ENCODE measurements at places on chromosomes 3 and 15.

DNA sequence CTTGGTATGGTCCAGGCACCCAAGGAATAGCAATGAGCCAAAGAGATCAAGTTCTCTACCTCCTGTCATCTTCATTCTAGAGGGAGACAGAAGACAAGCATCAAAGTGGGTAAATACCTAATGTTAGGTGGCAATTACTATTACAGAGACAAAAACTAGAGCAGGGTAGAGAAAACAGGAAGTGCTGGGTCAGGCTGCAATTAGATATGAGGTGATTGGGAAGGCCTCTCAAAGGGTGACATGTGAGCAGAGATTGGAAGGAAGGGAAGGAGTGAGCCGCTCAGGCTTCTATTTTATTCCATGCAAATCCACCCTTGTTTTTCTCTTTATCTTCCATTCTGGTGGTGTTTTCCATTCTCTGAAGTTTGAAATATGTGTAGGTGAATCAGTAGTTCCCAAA, 37.4 kb downstream of the EBLN2 start:
- no peak for DNase-seq

DNA sequence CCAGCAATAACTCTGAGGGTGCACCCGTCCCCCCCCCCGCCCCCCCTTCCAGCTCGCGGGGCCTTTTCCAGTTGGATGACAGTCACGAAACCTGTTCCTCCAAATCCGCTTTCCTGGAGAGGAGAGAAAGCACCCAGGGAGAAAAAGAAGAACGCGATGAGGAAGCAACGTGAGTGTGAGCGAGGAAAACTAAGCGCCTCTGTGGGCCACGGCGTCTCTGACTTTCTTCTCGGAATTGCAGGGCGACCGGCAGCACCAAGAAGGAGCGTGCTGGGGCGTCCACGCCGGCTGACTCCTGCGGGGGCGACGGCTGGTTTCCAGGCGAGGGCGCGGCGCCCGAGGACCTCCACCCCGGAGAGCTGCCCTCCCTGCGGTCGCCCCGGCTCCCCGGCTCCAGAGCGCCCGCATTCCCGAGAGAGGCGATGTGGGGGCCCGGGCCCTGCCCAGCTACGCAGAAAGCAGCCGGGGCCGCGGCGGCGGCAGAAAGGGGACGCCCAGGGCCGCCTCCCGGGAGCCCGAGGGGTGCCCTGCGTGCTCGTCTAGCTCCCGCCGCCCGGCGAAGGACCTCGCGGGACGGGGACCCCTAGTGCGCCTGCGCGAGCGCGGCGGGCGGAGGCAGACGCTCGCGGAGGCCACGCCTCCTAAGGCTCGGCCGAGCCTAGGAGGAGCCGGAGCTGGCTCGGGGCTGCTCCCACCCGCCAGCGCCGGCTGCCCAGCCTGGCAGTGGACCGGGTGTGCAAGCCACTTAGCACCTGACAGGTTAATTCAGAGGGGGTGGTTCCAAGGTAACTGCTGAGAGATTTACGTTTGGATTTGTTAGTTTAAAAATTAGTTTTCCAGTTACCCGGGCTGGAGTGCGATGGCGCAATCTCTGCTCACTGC, 15.3 kb upstream of the ADIPOQ start:
- no peak for DNase-seq

- no peak for DNase-seq
Measured at GRCh38 chr3:191294291-191294690, 34.9 kb upstream of the CCDC50 start.

GRCh38 chr15:65663521-65663920, 41.8 kb downstream of the SLC24A1 start:
- no peak for DNase-seq

- DNase-seq, result no peak
Measured at GRCh38 chr3:127339928-127340861, 52.3 kb upstream of the PRR20G start.

- DNase-seq, result no peak
Measured at GRCh38 chr15:60656885-60657284, 177.9 kb upstream of the ICE2 start.

- no peak for DNase-seq
Measured at GRCh38 chr15:70882361-70882760, 9.9 kb downstream of the THAP10 start.

GRCh38 chr15:22823495-22824128, 14.9 kb upstream of the NIPA2 start:
- no peak for DNase-seq

DNA sequence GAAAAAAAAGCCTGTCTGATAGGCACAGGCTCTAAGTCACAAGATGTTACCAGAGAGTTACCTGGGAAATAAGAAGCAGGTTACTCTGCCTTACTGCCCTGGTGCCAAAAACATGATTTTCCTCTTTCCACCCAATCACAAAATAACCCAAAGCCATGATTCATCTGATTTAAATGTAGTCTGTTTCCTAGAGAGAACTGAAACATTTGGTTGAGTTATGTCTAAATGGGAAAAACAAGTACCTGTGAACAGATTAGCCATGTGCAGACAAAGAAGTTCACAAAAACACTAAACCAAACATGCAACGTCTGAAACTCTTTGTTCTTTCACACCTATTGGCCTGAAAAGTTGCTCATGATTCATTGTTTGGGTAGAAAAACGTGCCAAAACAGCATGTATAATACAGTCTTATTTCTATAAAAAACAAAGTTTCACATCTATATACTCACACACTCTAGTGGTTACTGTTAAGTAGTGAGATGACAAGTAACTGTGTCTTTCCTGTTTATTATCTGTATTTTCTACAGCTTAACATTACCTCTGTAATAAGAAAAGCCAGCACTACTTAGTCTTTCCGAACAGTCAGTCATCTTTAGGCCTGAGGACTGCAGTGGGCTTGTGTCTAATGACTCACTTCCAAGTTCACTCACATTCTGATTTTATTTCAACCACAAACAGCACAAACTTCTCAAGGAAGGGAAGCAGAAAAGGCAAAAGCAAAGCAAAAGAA, 30.2 kb downstream of the FAM174B start:
- no peak for DNase-seq

GRCh38 chr3:40801284-40801741, 276.6 kb downstream of the ZNF621 start:
- DNase-seq, result no peak

- no peak for DNase-seq
Measured at GRCh38 chr3:37523361-37523760, 338.3 kb upstream of the CTDSPL start.

DNA sequence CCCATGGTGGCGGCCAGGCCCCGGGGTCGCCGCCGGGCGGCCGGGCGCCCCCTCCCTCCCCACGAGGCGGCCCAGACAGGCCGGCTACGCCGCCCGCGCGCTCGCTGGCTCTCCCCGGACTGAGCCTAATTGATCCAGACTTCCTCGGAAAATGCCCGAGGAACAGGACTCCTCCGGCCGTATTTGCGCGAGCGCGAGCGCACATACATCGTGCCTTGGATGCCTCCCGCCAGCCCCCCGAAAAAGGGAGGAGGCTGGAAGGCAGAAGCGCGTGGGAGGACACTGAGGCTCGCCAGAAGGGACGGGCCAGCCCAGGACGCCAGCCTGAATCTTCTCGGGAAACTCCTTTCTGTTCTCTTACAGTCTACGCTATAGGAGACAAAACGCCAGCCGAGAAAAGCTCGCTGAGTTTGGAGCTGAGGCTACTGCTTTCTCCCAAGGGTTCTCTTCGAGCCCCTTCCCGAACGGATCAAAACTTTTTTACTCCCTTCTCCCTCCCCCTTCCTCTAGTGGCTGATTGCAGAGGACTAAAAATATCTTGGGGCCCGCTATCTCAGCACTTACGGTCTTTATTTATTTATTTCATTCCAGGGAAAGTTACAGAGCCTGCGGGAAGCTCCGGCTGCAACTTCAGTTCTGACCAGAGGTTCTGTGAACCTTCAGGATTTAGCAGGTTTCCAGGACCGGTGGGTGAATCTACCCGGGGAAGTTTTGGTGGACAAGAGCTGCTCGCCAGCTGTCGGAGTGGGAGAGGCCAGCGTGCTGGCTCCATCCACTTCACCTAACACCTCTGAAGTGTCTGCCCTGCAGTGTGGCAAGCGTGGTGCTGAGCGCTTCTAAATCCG, at the start of gene PDZRN3:
PDZRN3 (minus strand) TSS at position 121 of the 845 bp plus-strand sequence.
- DNase-seq, result no peak

DNA sequence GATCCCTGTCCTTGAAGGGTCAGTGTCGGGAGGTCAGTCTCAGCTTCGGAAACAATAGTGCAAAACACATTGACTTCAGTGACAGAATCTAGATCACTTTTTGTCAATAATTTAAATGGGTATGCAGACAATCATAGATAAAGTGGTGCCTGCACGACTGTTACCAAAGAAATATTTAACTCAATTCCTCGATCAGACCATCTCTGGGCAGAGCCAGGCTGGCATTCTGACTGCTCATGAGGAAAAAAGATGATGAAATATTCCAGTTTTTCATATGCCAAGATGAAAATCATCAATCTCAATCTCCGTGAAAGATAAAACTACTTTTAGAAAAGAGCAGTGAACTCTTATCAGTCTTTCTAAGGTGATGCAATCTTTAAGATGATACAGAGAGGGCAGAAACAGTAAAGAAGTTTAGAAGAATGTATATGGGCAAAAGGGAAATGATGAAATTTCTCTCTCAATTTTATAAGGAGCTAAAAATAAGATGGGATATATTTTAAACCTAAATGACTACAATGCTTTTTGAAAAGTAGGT, 169.9 kb downstream of the WDR72 start:
- DNase-seq, result no peak

DNA sequence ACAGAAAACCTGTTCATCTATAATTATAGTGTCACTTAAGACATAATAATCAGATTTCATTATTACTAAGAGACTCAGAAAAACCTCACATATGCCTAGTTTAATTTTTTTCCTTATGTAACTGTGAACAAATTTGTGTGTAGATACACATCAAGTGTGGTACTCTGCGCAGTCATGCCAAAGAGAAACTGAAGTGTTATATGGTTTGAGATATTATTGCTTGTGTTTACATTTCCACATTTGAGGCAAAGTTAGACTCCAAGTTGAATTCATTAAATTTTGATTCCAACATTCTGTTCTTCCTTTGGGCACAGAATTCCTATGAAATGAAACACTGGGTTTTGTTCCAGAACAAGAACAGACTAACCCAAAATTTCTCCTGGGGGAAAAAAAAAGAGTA, 2.2 kb downstream of the MBNL1 start:
- no peak for DNase-seq

DNA sequence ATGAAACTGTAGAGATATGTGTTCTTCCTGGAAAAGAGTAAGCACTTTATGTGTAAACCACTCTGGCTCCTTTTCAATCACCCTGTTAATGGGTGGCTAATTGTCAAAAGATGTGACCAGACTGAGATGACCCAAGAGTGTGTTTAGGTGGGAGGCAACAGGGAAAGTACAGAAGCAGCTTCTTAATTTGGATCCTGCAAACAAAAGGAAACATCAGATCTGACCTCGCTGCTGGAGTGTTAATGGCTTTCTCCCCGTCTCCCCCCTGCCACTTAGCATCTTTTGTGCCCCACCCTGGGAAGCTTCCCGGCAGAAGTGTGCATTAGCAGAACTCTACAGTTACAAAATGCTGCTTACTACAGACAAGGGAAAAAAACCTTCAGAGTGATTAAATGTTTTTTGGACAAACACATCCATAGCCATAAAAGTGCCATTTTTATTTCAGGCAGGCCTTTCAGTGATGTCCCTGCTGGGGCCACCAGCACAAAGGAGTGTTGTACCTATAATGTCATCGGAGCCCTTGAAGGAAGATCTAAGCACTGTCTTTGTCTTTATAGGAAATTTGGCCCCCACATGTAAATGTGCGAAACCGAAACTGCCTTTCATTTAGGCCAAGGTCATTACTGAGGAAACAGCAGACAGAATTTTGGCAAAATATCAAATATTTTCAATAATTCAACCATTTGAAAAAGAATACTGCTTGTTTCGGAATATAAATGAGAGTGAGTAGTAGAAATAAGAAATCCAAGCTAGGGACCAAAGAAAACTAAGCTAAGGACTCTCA, 311.0 kb downstream of the WDR72 start:
- no peak for DNase-seq

GRCh38 chr3:31699309-31699953, 166.7 kb downstream of the STT3B start:
- DNase-seq, result no peak

DNA sequence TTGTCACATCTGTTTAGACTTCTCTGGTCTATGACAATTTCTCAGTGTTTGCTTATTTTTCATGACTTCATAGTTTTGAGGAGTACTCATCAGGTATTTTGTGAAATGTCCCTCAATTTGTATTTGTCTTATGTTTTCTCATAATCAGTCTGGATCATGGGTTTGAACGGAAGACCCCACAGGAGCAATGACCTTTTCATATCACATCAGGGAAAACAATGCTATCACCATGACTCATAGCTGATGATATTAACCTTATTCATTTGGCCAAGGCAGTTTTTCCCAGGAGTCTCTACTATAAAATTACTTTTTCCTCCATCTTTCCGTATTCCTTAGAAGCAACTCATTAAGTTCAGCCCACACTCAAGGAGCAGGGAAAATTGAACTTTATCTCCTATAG, 32.7 kb downstream of the AADACL2 start:
- no peak for DNase-seq

- DNase-seq, result no peak
Measured at GRCh38 chr15:52154896-52155865, 36.0 kb downstream of the GNB5 start.

GRCh38 chr3:194423317-194423716, 24.3 kb upstream of the GP5 start:
- no peak for DNase-seq

DNA sequence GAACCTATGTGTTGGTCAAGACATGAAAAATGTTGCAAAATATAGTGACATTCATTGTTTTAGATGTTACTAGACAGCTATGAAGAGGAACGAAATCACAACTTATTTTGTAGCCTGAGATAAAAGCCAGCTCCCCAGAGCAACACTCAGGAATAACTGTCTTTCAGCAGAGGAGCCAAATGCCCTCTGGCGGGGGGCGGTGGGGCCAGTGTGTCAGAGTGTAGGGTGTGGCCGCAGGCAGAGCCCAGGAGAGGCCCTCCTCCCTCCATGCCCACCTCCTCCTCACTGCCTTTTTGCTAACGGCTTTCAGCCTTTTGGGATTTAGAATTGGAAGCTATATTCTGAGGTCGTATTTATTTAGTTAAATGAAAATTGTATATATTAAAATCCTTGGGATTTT, 16.9 kb downstream of the APOD start:
- DNase-seq, result no peak

DNA sequence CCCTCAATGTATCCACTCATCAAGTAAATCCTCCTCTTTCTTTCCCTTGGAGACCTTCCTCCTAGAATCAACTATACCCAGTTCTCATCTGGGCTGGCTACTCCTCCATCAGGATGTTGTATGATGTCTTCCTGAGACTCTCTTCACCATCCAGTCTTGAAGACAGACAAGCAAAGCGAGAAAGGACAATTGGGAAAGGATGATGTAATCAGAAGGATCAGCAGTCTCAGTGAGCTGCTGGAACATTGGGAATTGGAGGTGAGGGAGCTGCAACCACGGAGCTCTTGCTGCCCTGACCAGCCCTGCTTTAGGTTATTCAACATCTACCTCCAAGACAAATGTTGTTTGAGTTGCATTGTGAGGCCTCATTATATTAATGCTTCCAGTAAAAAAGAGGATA, 48.0 kb upstream of the UBP1 start:
- DNase-seq, result no peak

Measured in esophagus squamous epithelium (tissue), 5 donors.